Left forelimb (tissue), 1 donor: ENCODE measurements at places on chromosomes 12 and 14.
A peak's percentile ranks its signal among the peaks of the same experiment; 100 is the strongest.

- no peak for DNase-seq
Measured at GRCh38 chr12:14993117-14993516, 20.3 kb downstream of the PDE6H start.

DNA sequence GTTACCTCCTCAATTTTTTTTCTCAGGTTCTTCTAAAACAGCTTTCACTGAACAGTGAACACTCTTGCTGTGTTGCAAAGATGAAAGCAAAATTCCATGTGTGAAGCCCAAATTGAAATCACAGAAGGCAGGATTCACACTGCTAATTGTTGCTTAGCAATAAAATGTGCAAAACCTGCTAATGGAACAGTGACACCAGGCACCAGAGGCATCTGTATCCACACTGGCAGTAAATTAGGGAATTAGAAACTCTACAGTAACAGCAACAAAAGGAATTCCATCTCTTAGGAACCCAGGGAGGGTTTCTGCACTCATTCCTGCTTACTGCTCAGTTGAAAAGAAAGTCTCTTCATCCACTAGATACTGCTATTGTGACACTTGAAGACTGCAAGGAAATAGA lies 202.3 kb downstream of the GXYLT1 start:
- DNase-seq = no peak

GRCh38 chr14:104458845-104459244 lies 120.7 kb upstream of the C14orf180 start:
- DNase-seq = no peak

- no peak for DNase-seq
Measured at GRCh38 chr14:45091710-45092109, 7.8 kb downstream of the PRPF39 start.

GRCh38 chr12:113684053-113684907 lies 212.6 kb upstream of the LHX5 start:
- DNase-seq = no peak

GRCh38 chr14:52067873-52068614 lies 815 bp downstream of the NID2 start:
- DNase-seq = peak; percentile 74

GRCh38 chr14:31269634-31270195 lies 62.1 kb upstream of the HECTD1 start:
- DNase-seq = no peak

DNA sequence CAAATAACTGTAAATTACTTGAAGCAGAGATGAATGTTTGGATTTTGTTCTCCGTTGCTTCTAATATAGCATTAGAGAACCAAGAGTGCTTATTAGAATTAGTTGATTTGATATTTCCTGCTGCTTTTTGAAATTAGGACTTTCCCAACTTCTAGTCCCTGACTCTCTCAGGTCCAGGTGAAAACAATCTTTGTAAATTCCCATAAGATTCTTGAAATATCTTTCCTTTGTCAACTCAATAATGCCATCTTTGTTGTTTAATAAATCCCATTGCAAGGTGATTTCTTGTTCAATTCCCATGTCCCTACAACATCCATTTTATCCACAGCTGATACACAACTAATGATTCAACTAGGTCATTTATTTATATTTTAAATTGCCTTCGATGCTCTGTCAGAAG lies at the start of gene OR4K2:
Gene OR4K2, plus strand, starts transcription at position 301 of the 400 bp plus-strand sequence. CDS start 1,126 bp downstream, outside the sequence.
- DNase-seq = no peak

DNA sequence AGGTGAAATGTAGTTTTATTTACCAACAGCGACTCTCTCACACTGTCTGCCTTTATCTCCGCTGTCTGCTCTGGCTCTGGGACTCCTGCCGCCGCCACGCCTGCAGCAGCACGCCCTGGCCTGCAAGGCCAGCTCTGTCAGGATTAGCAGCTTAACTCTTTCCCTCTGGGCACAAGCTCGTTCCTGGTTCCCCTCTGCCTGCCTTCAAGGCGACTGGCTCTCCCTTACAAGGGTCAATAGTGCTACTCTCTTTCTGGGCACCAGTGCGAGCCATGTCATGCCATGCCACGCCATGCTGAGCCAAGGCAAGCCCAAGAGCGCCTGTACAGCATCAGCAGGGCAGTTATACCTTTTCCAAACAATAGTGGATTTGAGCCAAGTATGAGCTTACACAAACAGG lies 3.6 kb upstream of the CLEC2B start:
- DNase-seq = no peak

- DNase-seq = no peak
Measured at GRCh38 chr12:87388376-87388775, 640.8 kb downstream of the C12orf50 start.

DNA sequence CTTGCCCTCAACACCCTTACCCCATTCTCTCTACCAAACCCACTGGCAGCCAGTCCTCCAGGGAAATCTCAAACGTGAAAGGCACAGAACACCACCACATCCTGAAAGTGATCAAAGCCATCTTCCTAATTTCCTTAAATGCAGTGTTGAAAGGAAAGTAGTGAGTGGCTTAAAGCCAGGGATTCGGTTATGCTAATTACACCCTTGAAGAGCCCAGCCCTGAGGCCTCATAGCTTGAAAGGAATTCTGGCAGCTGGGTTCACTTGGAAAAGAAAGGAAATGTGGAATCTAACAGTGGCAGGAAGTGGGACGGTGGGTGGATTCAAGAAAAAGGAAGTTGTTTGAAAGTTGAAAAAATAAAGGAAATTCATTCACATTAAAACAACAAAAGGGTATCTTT lies 73.0 kb upstream of the FICD start:
- DNase-seq = no peak

DNA sequence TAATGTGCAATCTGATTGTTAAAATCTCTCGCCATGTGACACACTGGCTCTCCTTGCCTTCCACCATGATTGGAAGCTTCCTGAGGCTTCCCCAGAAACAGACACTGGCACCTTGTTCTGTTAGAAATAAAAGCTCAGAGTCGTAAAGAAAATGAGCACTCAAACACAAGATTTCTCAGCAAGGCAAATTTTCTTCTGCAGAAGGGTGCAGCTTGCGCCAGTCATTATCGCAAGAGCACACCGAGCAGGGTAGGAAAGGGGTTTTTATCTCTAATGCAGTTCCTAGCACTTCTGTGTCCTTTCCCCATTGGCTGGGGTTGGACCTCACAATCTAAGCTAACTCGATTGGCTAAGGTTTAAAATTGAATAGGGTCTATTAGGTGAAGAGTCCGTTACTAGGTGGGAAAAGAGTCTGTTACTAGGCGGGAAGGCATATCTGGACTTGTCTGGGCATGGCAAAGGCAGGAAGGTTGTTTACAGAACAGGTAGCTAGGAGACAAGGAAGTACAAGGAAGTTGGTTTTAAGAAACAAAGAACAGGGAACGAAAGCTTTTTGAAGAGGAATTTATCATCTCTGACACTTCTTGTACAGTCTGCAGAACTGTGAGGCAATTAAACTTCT lies 62.6 kb upstream of the BICD1 start:
- no peak for DNase-seq

DNA sequence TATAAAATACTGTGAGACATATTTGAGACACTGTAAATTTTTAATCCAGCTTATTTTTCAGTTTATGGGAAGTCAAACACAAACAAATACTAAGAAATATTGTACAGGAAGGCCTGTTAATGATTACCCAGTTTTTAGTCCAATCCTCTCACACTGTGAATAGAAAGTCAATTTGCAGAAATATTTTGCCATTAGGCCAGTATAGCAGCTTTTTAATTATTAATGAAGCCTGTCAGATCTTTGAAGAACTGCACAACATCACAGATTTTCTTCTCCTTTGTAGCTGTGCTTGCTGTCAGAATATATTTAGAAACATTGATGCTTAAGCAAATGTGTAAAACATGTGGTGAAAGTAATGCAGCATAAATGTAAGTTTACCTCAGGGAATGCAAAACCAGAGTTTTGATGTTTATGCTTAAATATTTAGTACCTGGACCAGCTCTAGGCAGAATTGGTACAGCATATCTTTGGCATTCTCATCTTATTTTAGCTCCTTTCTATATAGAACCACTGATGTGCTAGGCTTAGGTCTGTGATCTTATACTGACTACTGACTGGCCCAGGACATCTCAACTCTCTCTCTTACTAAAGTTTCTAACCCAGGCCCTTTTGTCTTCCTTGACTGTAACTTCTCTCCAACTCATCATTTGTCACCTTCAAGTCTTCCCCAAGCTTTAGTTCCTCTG lies 230.8 kb upstream of the NAV3 start:
- DNase-seq = no peak

- no peak for DNase-seq
Measured at GRCh38 chr12:53090554-53090953, 6.9 kb upstream of the IGFBP6 start.

- no peak for DNase-seq
Measured at GRCh38 chr12:59405992-59406391, 189.8 kb upstream of the SLC16A7 start.

- no peak for DNase-seq
Measured at GRCh38 chr12:16605642-16606116, 283 bp downstream of the LMO3 start.

DNA sequence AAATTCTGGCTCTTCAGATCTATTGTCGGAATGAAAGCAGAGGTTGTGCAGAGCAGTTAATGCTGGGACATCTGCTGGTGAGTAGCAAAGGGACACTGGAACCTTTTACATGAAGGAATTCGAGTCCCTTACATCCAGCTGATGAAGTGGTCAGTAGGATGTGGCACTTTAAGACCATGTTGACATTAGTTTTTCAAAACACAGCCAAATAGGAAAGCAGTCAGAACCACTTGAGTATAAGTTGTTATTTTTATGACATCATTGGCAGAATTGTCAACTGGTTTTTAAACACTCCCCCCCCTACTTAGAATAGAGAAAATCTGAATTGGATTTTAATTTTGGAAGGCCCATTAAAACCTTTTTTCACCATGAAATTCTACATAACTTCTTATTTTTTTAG lies 46.8 kb upstream of the AMN start:
- no peak for DNase-seq

DNA sequence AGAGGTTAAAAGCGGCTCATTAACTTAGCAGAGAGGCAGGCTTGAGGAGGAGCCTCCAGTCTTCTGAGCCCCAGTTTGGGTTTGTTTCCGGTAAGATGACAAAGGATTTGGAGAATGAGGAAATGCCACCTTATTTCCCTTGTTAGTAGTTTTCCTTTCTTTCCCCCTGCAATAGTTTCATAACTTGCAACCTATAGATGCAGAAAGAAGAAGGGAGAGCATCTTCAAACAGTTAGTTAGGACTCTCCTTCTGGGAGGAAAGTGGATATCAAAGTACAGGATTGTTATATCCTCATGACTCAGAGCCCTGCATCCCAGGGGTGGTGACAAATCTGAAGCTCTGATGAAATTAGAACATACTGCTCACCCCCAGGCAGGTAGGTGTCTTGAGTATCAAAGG lies 180.7 kb upstream of the SLC38A2 start:
- DNase-seq = no peak

- no peak for DNase-seq
Measured at GRCh38 chr14:99598774-99599173, 5.2 kb downstream of the CCDC85C start.

- no peak for DNase-seq
Measured at GRCh38 chr14:103736546-103737431, 21.2 kb downstream of the ZFYVE21 start.

GRCh38 chr12:100608776-100609175 lies 35.3 kb downstream of the GAS2L3 start:
- no peak for DNase-seq

- peak; percentile 61 for DNase-seq
Measured at GRCh38 chr14:24432259-24433131, 2.7 kb downstream of the KHNYN start.

GRCh38 chr14:101184104-101184455 lies 280.6 kb upstream of the RTL1 start:
- no peak for DNase-seq

DNA sequence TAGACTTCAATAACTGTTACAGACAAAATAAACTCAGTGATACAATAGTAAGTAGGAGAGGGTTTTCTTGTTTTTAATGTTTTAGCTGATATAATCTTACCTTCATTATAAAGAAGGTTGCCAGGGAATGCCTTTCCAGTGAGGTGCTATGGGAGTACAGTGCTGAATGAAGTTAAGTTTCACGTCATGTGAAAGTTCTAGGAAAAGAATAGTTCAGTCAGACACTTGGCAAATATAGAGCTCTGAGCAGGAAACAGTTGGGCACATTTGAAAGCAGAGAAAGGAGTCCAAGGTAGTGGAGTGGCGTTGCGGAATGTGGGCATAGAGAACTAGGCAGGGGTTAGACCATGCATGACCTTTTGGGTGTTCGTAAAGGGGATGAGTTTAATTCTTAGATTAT lies 88.6 kb upstream of the DCN start:
- no peak for DNase-seq

GRCh38 chr12:95099270-95099790 lies 25.9 kb upstream of the NR2C1 start:
- DNase-seq = no peak

GRCh38 chr12:124434354-124434753 lies 133.1 kb downstream of the NCOR2 start:
- no peak for DNase-seq

DNA sequence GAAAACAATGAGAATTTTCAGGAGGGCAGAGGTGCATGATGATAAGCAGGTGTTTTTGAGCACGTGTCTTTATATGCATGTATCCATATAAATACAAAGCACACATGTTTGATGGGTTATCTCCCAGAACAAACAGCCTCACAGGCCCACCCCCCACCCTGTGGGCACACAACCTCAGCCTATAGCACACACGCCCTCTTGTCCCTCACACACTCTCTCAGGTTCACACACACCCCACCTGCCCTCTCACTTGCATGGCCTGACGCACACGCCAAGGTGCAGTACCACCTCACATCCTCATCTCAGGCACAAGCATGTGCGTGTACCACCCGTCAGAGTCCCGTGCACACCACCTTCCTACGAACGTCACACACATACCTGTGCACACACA lies 8.6 kb upstream of the KRT8 start:
- DNase-seq = no peak

GRCh38 chr12:129483111-129483893 lies 420.5 kb downstream of the TMEM132D start:
- no peak for DNase-seq

DNA sequence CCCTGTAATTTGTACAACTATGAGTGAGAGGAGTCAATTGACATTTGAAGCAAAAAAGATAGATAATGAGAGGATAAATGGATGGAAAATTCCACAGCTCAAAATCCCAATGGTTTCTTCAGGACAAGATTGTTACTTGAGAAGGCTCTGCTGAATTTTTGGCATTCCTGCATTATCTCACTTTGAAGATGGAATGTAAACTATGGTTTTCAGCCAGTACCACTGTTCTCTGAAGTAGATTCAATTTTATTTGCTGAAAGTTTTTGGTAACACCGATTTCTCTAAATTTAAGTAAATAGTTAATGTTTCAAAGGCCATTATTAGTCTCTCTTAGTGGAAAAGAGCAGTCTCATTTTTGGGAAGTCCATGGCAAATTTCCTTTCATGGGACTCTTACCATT lies 121.9 kb upstream of the SLC38A2 start:
- no peak for DNase-seq

DNA sequence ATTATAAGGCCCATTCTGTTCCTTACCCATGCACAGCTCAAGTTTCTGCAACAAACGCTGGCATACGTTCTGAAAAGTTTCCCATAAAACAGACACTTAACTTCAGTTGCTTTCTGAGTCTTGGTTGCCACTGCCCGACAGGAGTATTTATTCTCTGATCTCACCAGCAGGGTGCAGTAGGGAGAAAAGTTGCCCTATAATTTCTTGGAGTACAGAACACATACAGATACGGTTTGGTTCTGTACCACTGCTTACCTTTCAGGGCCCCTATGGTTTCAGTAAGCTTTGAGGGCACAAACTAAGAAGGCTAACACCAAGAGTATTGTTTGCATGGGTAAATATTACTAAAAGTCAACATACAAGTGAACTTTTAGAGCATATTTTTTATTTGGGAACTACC lies 77.9 kb downstream of the SPATA7 start:
- no peak for DNase-seq

GRCh38 chr14:94394581-94395207 lies 6.3 kb upstream of the SERPINA1 start:
- DNase-seq = no peak
